Stimulated activated CD4-positive, alpha-beta T cell treated with anti-CD3 and anti-CD28 coated beads, Interleukin-15, amount 100 ng/mL, for 1 hour (primary cell): ENCODE measurements at places on chromosomes 5 and 9.

- DNase-seq, result no peak
These were observed 273.3 kb downstream of the MAN2A1 start for GRCh38 chr5:109962882-109963603.

DNA sequence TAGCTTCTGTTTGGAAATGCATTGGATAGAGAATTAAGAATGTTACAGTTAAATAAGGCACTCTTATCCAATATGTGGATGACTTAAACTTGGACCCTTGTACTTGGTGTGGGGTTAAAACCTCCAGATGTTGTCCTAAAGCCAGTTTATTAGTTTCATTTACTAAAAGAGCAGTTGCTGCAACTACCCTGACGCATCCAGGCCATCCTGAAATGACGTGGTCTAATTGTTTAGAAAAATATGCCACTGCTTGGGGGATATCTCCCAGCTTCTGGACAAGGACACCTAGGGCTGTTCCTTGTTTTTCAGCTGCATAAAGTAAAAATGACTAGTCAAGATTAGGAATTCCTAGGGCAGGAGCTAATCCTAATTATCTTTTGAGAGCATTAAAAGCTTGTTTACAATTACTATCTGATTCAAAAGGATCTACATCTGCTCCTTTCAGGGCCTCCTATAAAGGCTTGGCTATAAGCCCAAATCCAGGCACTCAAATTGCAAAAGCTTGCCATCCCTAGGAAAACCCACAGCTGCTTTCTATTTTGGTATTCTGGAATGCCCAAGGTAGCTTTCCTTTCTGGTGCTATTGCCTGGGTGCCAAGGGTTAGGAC is 45.7 kb upstream of the SLCO4C1 start:
- no peak for DNase-seq

- DNase-seq, result no peak
These were observed 51.4 kb downstream of the TRIP13 start for GRCh38 chr5:943918-944620.

DNA sequence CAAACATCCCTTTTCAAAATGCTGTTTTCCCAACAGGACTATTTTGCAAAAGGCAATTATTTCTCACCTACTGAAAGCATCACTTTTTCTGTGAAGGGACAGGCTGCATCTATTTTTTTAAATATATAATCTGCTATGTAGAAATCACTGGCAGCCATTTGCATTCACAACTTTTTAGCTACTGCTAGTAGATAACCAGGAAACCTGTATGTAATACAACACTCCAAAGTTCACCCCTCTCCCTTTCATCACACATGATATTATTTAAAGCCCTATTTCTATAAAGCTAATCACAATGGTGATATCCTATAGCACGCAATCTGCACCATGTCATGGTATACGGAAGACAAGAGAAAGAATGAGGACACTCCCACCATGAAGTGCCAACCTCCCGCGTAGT is 9.8 kb downstream of the DMGDH start:
- no peak for DNase-seq

DNA sequence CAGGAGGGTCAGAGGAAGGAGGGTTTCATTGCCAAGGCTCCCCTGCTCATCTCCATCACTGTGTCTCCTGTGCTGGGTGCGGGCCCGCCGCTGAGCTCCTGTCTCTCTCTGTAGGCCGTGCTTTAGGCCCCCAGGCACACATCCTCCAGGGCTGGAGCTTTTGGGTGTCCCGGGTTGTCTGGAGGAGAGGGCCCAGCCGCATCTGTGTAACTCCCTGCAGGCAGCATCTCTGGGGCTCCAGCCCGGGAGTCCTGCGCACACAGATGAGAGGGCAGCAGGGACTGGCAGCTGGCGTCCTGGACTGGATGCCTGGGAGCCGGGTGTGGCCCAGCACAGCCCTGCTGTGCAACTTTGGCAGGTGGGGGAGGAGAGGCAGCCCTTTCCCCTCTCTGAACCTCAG is 40.2 kb downstream of the LRSAM1 start:
- no peak for DNase-seq

DNA sequence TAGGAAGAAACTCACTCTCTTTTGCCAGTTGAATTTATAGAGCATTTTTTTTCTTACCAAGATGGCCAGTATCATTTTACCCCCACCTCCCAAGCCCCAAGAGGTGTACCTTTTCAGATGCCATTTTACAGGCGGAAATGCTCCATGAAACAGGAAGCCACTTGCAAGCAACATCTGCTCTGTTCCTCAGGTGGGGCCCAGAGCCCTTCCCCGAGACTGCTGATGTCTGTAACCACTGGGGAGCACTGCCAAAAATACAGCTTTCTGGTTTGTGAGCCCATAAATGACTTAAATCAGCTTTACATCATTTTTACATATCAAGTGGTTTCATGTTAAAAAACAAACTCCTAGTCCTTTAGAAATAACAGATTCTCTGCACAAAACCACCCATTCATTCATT is 42.9 kb upstream of the GARNL3 start:
- DNase-seq, result no peak

DNA sequence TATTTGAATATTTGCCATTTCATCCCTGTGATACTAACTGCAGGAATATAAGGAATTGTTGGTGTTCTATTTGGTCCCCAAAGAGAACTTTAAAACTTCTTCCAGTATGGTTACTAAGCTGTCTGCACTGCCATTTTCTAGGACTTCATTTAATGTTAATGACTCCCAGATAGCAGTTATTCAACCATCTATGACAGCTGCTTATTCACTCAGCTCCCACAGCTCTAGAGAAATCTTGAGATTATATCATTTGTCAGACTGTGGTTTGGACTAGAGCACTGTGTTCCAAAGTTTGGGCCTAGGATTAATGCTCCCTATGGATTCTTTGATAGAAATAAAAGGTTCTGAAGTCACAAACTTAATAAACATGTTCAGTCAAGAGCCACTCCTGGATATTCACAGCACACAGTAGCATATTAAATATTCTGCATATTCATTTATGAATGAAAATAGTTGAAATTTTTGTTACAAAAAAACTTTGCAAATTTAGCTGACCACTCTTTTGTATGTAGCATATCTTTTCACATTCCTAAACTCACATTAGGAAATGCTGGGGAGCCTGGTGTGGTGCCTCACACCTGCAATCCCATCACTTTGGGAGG is 173.7 kb downstream of the NFIB start:
- no peak for DNase-seq

- DNase-seq, result no peak
These were observed 1.5 kb downstream of the MAMDC4 start for GRCh38 chr9:136853596-136854112.

DNA sequence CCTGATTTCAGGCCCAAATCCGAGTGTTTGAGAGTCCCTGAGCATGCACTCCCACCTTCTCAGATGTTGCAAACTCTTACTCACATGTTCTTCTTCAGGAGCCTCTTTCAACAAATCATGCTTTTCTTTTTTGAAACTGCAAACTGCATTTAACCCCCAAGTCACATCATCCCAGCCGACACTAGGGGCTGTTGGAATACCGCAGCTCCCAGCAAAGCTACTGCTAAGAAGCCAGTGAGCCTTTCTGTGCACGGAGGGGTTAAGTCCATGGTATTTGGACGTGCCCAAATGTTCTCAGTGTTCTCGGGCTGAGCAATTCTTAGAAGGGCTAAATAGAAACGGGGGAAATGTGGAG is 282.9 kb downstream of the NFIB start:
- DNase-seq, result no peak

DNA sequence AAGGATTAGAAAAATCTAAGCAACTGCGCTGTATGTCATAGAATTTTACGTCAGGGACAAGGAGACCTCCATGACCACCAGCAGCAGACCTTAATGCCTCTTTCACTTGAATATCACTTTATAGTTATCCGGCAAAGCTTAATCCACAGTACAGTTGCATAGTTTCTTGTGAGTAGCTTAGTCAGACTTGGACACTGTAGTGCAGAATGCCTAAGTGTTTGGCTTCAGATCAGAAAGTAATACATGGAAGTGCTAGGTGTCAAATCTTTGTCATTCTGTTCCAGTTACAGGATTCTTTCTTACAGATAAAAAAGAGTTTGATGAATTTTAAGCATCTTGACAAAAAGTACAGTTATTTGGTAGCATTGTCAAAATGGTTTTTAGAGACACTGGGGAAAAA is 239.9 kb upstream of the PAPPA start:
- DNase-seq, result no peak

DNA sequence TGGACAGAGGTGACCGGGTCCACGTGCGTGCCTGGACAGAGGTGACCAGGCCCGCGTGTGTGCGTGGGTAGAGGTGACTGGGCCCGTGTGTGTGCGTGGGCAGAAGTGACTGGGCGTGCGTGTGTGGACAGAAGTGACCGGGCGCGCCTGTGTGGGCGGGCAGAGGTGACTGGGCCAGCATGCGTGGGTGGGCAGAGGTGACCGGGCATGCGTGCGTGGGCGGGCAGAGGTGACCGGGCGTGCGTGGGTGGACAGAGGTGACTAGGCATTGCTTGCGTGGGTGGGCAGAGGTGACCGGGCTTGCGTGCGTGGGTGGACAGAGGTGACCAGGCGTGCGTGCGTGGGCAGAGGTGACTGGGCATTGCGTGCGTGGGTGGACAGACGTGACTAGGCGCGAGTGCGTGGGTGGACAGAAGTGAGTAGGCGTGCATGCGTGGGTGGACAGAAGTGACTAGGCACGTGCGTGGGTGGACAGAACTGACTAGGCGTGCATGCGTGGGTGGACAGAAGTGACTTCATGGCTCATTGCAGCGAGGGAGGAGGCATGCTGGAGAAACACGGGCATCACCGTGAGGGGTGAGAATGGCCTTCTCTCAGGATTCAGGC is 254.1 kb upstream of the IRX4 start:
- no peak for DNase-seq

- DNase-seq, result no peak
These were observed 176.0 kb downstream of the MED10 start for GRCh38 chr5:6202149-6202967.

GRCh38 chr9:121822093-121823085 is 171.0 kb downstream of the DAB2IP start:
- DNase-seq, result no peak

GRCh38 chr5:154698763-154699162 is 56.4 kb upstream of the LARP1 start:
- no peak for DNase-seq

GRCh38 chr9:130786526-130786925 is 48.5 kb upstream of the ABL1 start:
- DNase-seq, result no peak

DNA sequence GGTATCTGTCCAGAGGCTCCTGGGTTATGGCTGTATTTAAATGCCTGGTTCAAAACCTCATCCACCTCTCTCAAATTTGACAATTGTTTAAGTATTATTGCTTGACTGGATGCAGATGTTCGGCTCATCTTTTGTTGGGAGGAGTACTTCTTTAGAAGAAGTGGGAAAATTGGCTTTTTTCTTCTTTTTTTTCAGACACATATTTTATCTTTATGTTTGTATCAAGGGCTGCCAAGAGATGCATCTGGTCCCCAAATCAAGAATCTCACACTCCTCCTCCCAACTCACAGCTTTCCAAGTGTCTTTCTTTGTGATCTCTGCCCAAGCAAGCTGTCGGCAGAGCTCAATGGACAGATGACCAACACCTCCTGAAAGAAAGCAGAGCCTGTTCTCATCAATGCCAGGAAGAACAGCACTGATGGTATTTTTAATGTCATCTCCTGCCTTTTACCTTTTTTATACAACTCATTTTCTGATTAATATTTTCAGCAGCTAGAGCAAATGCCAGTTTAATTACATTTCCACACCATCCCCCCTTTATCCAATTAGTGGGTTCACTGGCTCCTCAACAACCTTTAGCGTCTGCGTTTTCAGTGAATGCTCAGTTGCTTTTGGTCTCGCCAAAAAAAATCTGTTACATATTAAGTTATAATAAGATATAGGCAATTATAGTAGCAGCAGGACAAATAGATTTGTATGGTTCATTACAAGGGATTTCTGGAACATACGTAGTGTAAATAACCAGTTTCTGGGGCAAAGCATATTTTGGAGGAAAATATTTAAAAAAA is 110.3 kb upstream of the SLIT3 start:
- no peak for DNase-seq

GRCh38 chr5:112738191-112738560 is 491 bp downstream of the APC start:
- no peak for DNase-seq

GRCh38 chr9:28317745-28318144 is 744.5 kb upstream of the C9orf72 start:
- DNase-seq, result no peak

GRCh38 chr9:2466703-2467102 is 154.9 kb upstream of the VLDLR start:
- no peak for DNase-seq
